ENCODE measurements at places on chromosomes 12 and 14. TPM values are rescaled to one million over a fixed set of nuclear protein-coding genes. Genes with fewer than 3 reads are reported as not detected.

DNA sequence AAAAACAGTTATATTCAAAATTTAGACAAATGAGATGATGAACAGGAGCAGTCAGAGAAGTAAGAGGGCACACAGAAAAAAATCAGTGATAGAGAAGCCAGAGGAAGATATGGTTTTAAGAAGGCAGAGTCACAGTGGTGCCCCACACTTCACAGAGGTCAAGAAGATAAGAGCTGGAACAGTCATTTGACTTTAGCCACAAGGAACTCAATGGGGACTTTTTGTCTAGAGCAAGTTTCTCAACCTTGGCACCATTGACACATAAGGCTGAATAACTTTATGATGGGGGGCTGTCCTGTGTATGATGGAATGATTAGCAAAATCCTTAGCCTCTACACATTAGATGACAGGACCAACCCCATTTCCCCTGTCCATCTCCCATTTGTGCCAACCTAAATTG, 172.8 kb upstream of the PLEKHG7 start:
- DNase-seq: no peak

DNA sequence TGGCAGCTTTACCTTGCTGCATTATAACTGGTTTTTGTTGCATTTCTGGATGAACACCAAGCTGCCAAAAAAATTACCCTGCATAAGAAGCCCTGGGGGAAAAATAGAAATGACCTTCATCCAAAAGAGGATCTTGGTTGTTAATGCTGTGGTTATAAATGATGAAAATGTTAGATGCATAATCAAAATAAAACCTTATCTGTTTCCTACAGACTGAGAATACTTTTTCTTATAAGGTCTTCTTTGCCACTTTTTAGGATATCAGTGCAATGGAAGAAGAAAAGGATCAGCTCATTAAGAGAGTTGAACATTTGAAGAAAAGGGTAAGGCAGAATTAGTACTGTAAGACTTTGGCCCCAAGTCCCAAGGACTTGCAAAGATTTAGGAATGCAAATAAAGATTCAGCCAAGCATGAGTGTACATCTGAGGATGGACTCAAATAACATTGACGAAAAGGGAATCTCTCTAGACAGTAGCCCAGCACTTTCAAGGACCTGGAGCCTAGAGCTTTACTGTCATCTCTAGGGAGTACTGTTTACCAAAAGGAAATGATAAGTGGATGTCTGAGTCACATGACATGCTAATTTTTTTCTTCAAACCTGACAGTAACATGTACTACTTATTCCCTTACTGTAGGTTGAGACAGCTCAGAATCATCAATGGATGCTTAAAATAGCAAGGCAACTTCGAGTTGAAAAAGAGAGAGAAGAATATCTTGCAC, 10.7 kb downstream of the IFT81 start:
- DNase-seq: no peak

- DNase-seq: no peak
These were observed 89.4 kb upstream of the SYT10 start for GRCh38 chr12:33529031-33529430.

DNA sequence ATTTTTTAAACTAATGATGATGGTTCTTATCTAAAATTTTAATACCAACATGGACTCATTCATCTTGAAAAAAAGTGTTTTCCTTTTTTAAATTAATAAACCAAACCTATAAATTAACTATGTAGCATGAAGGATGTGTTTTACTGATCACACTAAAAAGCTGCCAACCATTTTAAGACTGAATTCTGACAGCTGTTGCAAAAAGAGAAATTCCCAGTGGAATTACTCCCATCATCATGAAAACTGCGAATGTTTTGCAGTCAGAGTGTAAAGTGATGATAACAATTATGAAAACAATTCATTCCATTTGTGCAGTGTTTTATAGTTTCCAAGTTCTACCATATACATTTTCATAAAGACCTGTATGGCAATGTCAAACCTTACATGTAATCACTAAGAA, 232.8 kb downstream of the SLC2A13 start:
- no peak for DNase-seq

The PPP1R12A gene
- polyA plus RNA-seq: 10.3 TPM
